H1 (cell line): ENCODE measurements at places on chromosomes 4 and X.

DNA sequence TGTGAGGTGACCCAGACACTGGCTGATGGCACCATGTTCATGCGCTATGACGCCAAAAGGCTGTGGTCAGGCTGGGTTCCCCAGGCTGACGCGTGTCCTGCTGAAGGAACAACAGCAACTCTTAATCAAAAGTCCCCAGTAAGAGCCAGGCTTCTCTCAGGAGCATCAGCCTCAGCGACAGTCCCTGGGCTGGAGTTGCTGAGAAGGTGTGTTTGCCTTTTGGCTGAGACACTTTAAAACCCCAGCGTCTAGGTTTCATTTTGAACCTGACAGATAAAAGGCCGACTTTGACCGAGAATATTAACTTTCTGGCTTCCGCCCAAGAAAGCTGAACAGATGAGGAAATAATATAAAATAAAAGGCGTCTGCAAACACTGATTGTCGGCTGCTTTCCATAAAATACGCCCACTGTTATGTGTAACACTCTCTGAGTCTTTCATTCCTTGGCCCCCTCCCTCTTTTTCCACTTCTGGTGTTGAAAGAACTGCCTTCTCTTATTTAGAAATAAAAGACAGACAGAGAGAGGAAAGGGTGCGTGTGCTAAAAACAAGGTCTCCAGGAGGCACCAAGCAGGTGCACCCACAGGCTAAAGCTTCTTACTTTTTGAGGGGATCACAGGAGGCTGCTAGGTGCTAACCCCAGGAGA is 373.6 kb downstream of the MID1IP1 start:
- H3K27ac ChIP-seq = no peak overlapping the region
- no peaks in the 10 kb centered on the region for H3K4me1 ChIP-seq
- H3K36me3 ChIP-seq = no peaks in the 10 kb centered on the region
- H3K4me3 ChIP-seq = no peak overlapping the region
- H3K27me3 ChIP-seq = no peaks in the 10 kb centered on the region

DNA sequence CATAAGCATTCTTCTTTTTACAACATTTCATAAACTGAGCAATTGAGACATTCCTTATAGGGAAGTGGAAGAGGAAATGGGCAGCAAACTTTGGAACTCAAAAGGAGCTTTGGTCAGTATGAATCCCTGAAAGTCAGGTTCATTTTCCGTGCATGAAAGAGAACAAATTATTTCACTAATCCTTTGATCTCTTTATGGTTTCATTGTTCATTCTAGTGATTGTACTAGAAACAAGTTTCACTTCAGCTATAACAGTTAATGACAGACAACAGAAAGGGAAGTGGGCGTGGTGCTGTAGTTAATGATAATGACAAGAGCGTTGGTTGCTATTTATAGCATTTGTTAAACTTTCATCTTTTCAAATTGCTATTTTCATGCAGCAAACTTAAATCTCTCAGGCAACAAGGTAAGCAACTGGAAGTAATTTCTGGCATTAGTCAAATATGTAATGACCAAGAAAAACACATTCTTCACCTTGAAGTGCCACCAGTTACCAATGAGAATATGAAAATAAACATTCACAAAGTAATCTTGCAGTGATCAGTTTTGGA is 98.4 kb downstream of the AREG start:
- peaks cover 8% of the 10 kb centered on the region; the same call in 1 of the 2 replicates for H3K4me1 ChIP-seq
- no peaks in the 10 kb centered on the region for H3K36me3 ChIP-seq
- H3K27ac ChIP-seq = no peak overlapping the region
- no peak overlapping the region for H3K4me3 ChIP-seq
- H3K27me3 ChIP-seq = no peaks in the 10 kb centered on the region
- no peak for DNase-seq

- no peak for DNase-seq
- H3K4me1 ChIP-seq = no peaks in the 10 kb centered on the region
- H3K4me3 ChIP-seq = no peak overlapping the region
- H3K36me3 ChIP-seq = no peaks in the 10 kb centered on the region
- no peaks in the 10 kb centered on the region for H3K27me3 ChIP-seq
Observed at GRCh38 chrX:3768881-3769280, 55.4 kb upstream of the PRKX start.

GRCh38 chr4:171025343-171025742 is 787.9 kb upstream of the GALNTL6 start:
- H3K4me3 ChIP-seq = no peak overlapping the region
- no peaks in the 10 kb centered on the region for H3K27me3 ChIP-seq
- DNase-seq = no peak
- 0 out of 2 replicates have a peak, but pooled peaks cover 2% of the 10 kb centered on the region for H3K4me1 ChIP-seq
- H3K36me3 ChIP-seq = peaks cover 4% of the 10 kb centered on the region; the same call in 1 of the 2 replicates
- no peak overlapping the region for H3K27ac ChIP-seq

DNA sequence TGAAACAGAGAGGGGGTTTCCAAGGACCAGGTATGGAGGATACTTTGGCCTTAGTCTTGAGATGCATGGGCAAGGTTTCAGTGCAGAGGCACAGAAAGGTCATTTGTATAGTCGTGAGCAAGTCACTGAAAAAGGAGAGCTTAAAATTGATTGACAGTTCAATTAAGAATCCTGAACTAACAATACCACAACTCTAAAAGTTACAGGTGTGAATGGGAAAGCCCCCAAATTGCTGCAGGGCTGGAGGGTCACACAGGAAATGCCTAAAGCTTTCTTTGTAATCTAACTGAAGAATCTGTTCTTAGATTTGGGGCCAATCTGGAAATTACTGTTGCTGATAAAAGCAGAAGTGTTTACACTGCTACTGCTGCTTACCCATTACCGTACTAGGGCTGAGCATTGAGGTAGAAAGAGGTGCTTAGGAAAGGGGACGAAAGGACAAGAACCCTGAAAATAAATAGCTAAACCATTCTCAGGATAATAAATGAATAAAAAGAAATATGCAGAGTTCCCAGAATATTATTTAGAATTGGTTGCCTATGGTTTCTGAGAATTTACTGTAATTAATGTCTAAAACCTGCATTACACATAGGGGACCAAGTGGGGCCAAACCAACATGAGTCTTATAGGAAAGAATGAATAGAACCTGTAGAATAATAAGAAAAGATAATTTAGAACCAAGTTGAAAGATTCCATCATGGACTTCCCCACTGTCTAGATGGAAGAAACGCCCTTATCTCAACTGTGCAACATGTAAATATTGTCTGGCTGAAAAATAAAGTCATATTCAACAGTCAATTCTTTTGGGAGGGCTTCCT is 91.9 kb upstream of the PPP1R2C start:
- no peaks in the 10 kb centered on the region for H3K36me3 ChIP-seq
- no peak overlapping the region for H3K4me3 ChIP-seq
- H3K27me3 ChIP-seq = no peaks in the 10 kb centered on the region
- no peak overlapping the region for H3K27ac ChIP-seq

DNA sequence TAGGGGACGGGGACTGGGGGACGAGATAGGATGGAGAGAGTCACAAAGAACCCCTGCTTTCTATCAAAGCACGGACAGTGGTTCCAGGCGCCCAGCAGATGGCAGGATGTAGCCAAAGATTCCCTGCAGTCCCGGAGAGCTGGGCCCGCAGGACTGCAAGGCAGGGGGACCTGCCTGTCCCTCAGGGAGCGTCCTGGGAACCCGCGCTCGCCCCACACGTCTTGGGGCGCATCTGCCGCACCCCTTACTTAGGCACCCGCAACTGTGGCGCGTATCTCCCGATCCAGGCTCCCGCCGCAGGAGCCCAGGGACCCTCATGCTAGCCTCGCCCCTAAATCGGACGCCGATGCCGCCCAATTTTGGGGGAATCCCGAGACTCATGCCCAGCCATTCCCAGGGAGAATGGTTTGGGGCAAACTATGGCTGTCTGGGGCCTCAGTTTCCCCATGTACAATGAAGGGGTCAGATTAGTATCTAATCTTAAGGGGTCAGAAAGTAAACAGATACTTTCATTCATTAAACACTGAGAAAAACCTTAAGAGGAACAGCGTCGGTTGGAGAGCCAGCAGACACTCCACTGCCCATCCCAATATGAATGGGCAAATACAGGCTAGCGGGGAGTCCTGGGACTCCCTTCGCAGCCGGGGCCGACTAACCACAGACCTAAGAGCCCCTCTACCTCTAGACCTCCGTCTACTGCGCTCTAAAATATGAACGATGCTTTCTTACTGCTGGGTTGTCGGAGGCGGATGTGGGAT is 581 bp upstream of the STK32B start:
- DNase-seq = peak; percentile 53
- H3K4me3 ChIP-seq = peak overlapping the region; percentile 29
- peaks cover 20% of the 10 kb centered on the region for H3K27me3 ChIP-seq
- H3K27ac ChIP-seq = no peak overlapping the region

DNA sequence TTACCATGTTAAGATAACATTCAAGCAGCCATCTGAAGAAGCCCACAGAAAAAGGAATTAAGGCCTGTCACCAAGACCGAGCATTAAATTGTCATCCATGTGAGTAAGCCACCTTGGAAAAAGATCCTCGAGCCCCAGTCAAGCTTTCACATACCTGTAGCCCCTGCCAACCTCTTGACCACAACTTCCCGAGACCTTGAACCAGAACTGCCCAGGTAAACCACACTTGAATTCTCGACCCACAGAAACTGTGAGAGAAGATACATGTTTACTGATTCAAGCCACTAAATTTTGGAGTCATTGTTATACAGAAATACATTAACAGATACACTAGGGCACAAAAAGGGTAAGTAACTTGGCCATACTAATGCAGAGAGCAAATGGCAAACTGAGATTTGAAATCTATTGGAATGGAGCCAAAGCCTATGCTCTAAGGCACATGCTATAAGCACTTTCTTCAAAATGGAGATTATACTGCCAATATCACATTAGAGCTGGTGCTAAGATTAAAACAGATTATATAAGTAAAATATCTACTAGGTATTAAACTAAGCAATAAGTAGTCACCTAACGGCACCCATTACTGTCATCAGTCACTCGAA is 49.5 kb downstream of the FAM13A start:
- DNase-seq = no peak
- no peak overlapping the region for H3K27ac ChIP-seq
- no peaks in the 10 kb centered on the region for H3K4me1 ChIP-seq

DNA sequence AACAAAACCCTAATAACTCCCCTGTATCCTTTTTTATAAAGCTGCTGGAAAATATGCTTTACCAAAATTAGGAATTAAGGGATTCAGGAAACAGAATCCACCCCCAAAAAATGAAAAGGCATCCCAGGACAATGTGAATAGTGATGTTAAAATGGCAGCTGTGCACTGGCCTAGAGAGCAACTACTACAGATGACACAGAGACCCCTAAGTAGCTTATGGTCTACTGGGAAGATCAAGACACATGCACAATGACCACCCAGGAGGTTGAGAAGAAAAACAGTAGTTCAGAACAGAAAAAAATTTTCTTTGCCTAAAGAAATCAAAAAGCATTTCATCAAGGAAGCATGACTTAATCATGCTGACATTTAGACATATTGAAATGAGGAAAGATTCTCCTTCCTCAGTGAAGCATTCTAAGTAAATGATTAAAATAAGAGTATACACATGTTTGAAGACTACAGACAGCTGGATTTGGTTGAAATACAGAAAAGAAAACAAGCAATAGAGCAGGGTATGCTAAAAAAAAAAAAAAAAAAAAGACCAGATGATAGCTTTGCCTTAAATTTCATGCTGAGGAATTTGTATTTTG is 117.3 kb downstream of the WDFY3 start:
- DNase-seq = no peak
- no peak overlapping the region for H3K27ac ChIP-seq
- no peaks in the 10 kb centered on the region for H3K4me1 ChIP-seq
- H3K27me3 ChIP-seq = no peaks in the 10 kb centered on the region
- H3K36me3 ChIP-seq = peaks cover 4% of the 10 kb centered on the region
- no peak overlapping the region for H3K4me3 ChIP-seq

GRCh38 chr4:52750819-52751486 is at the start of gene ERVMER34-1:
ERVMER34-1 (minus strand) TSS chr4:52751425; CDS start chr4:52745520, 5,905 bp downstream.
- H3K4me3 ChIP-seq = peak within 1 kb of the TSS; percentile 17; the same call in 1 of the 2 replicates
- H3K27me3 ChIP-seq = peaks cover 12% of the 10 kb centered on the region
- peak within 1 kb of the TSS; percentile 14; the same call in 1 of the 2 replicates for H3K27ac ChIP-seq
- H3K36me3 ChIP-seq = no peaks in the 10 kb centered on the region
- H3K4me1 ChIP-seq = no peaks in the 10 kb centered on the region

GRCh38 chr4:6349896-6350603 is 80.4 kb downstream of the WFS1 start:
- H3K27me3 ChIP-seq = no peaks in the 10 kb centered on the region
- H3K27ac ChIP-seq = no peak overlapping the region
- peaks cover 2% of the 10 kb centered on the region; the same call in 1 of the 2 replicates for H3K4me1 ChIP-seq
- no peak for DNase-seq
- no peaks in the 10 kb centered on the region for H3K36me3 ChIP-seq
- H3K4me3 ChIP-seq = no peak overlapping the region

DNA sequence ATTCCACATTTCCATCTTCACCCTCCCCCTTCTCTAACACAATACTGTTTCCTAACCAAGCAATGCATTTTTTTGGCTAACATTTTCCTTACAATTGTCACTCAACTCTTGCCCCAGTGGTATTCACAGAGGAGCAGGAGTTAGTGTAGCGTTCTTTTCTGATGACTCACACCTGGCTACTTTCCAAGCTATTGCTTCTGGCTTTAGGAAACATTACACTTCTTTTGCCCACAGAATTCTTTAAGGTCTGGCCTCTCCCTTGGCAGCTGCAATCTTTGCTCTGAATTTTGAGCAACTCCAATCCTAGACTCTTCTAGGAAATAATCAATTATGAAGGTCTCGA is 27.5 kb upstream of the PDGFC start:
- no peak for DNase-seq
- no peak overlapping the region for H3K27ac ChIP-seq
- H3K4me1 ChIP-seq = no peaks in the 10 kb centered on the region
- no peaks in the 10 kb centered on the region; the same call in 1 of the 2 replicates for H3K36me3 ChIP-seq
- no peaks in the 10 kb centered on the region for H3K27me3 ChIP-seq
- H3K4me3 ChIP-seq = no peak overlapping the region
